ENCODE measurements at places on chromosomes 5 and 9.

DNA sequence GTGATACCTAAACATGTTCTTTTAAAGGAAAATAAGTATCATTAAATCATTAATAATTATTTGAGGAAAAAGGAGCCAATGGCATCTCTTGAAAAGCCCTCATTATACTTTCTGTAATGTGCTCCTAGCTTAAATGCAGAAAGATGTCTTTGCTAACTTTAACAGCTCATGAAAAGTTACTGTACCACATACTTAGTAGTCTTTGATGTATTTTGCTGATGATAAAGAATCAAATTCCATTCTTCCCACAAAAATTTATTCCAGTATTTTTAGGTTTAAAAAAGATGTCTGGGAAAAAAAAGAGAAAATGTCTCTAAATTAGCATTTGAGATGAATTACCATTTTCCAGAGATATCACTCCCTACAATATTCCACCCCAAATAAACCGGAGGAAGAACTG is 112.5 kb downstream of the PPP2R2B start:
- DNase-seq, result no peak

DNA sequence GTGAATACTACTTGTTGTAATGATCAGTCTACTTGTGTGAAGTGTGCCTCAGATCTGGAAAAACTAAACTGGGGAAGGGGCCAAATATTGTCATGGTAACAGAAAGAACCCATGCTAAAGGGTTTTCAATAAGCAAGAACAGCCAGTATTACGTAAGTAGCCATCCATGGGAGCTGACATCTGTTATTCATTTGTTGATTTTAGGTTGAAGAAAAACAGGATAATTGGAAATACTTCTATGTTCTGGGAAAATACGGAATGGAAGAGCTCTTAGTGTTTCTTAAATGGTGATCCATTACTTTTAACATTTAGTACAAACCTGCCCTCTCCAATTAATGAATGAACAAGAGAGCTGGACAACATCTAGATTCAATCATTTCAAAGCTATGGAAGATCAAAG is 485.8 kb downstream of the NTRK2 start:
- DNase-seq, result no peak

DNA sequence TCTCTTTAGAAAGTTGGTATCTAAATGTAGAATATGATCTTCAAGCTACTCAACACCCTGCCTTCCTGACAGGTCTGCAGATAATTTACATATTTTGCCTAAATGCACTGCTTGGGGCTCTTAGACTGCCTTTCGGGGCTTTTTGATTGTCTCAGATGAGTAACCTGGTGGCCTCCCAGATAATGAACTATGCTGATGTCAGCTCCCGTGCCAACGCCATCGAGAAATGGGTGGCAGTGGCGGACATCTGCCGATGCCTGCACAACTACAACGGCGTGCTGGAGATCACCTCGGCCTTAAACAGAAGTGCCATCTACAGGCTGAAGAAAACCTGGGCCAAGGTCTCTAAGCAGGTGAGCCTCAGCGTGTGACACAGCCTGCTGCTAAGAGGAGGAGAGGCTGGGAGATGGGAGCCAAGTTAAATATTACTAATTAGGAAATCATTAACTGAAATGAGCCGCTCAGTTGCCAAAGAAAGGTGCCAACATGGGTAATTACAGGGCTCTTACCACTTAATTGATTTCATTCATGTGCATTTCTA is 20.8 kb upstream of the CKMT2 start:
- no peak for DNase-seq

GRCh38 chr5:124761010-124761409 is 14.6 kb upstream of the ZNF608 start:
- no peak for DNase-seq

- DNase-seq, result no peak
These were observed 292.5 kb downstream of the PARP8 start for GRCh38 chr5:50958852-50959457.

DNA sequence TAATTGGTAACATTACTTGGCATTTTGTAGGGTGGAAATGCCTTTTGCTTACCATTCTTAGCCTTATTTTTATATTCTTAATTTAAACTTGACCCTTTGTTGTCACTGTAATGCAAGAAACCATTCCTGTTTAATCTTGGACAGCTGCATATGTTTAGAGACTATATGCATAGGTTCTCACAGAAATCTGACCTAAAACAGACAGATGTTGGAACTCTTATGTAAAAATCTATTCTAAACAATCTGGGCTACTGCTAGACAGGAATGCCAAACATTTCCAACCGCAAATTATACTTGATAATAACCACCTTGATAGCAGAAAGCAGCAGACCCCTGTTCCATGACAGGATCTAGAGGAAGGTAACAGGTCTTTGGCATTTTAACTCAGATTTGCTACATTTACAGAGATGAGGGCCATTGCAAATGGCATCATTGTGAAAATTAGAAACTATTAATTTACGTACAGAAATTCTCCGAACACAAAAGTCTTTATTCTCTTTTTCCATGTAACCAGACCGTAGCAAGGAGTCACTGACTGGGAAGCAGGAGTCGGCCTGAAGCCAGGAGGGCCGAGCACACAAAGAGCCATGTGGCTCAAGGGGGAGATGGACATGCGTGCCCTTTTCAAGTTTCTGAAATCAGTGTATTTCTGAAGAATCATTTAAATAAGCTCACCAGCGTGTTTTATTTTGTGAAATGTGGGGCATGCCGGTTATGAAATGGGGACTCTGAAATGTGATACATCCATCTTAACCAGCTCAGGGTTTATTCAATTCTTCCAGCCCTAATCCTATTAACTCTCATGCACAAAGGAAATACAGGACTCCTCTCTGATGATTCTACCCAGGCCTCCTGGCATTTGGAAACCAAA is 139.3 kb downstream of the AOPEP start:
- DNase-seq, result no peak

- no peak for DNase-seq
These were observed 71.4 kb downstream of the DCP2 start for GRCh38 chr5:113047733-113048652.

- no peak for DNase-seq
These were observed 135.4 kb downstream of the RGS3 start for GRCh38 chr9:113598883-113599282.

DNA sequence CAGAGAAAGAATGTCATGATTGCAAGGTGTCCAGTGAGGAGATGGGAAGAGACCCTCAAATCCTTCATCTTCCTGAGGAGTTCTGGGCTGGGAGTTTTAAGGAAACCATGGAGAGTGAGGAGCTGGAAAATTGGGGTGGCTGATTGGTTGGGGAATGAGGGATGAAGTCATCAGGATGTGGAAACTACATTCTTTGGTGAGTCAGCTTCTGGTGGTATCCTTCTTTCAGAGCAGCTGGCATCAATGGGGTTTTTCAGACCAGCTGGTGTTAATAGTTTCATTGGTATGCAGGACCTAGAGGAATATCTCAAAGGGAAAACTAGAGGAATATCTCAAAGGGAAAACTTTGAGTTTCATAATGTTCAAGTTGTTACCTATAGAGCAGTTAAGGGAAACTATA is 45.2 kb downstream of the RNF180 start:
- no peak for DNase-seq

- no peak for DNase-seq
These were observed 550 bp upstream of the TMEM245 start for GRCh38 chr9:109120204-109120789.

DNA sequence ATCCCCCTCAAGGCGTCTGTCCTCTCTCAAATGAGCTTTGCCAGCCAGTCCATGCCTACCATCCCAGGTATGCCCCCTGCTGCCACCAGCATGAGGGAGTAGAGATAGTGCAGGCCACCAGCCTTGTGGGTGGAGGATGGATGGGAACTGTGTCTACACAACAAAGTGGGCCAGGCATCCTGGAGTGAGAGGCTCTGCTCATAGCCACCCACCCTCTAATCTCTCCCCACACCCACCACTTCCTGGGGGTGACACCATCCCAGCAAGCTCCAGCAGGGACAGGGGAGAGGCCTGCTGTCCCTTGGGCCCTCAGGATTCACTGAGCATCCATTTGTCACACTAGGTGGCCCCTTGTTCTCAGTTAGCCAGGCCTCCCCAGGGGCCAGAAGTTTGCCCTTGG is 25.5 kb upstream of the FOXI1 start:
- no peak for DNase-seq

GRCh38 chr5:10195301-10195700 is 54.4 kb downstream of the ATPSCKMT start:
- DNase-seq, result no peak

DNA sequence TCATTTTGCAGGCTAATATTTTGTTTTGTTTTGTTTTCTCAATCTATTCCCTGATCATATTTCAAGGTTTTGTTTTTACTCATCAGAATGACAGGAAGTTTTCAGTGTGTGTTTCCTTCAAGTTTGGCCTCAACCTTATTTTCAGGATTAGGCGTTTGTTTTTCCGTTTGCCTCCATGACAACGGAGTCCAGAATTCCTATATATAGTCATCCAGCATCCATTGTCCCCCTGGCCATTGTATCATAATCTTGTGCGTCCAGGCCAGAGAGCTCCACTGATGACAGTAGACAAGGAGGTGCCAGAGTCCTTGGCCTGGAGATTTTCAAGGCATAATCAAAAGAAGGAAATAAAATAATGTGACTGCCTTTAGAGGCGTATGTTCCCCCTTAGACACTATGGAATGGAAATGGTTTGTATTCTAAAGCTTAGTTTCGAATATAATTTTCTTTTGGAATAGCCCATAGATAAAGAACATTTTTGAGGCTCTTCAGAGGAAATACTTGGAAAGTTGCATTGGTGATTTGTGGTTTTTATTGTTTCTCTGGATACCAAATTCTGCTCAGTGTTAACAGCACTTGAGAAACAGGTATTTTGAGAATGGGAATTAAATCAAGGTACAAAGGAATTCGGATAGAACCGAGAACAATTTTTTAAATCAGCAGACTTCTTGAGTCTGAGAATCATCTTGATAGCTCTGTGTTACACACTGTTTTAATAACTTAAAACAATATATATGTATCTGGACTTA is 99.8 kb downstream of the ZNF462 start:
- DNase-seq, result no peak

DNA sequence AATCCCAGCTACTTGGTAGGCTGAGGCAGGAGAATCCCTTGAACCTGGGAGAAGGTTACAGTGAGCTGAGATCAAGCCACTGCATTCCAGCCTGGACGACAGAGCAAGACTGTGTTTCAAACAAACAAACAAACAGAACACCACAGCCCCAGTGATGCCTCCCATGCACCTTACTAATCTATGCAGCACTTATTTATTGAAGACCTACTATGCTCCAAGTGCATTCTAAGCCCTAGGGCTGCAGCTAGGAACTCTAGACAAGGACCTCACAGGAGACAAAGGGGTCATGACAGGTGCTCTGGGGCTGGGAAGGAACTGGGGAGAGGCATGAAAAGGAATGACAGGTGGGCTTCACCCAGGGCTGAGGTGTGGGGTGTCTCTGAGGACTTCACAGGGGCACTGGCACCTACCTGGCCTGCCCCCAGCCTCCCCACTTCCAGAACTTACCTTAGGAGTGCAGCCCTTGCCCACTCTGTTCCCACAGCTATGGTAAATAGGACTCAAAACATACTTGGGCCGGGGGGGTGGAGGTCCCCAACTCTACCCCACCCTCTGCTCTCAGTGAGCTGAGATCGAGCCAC is 69.4 kb downstream of the C9orf50 start:
- DNase-seq, result no peak

DNA sequence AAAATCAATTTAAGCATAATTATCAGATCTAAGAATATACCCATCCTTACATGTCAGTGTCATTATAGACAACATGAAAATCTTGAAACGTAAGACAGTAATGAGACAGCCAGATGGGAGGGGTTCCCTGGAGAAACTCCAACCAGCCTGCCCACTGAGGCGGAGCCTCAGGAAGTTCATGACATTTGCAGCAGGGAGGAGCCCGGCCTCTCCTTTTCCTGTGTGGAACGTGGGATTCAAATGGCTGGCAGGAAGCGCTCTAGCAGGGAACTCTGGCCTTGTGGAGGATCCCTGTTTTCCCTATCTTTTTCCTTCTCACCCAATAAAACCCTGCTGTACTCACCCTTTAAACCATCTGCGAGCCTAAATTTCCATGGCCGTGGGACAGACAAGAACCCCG is 176.6 kb upstream of the KCNN2 start:
- DNase-seq, result no peak

DNA sequence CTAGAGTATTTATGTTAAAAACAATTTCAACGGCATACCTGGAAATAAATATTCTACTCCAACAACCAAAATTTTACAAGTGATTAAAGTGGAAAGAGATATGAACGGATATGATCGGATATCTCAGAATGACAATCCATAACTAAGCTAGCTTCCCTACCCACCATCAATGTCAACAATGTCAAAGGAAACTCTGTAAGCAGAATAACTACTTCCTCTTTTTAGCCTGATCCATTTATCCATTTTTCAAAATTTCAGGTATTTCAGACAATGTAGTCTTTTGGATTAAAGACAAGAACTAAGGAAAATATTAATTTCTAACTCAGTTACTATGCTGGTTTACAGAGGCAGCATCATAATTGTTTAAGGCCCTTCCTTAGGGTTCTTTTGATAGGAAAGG is 188.7 kb downstream of the DENND1A start:
- DNase-seq, result no peak

DNA sequence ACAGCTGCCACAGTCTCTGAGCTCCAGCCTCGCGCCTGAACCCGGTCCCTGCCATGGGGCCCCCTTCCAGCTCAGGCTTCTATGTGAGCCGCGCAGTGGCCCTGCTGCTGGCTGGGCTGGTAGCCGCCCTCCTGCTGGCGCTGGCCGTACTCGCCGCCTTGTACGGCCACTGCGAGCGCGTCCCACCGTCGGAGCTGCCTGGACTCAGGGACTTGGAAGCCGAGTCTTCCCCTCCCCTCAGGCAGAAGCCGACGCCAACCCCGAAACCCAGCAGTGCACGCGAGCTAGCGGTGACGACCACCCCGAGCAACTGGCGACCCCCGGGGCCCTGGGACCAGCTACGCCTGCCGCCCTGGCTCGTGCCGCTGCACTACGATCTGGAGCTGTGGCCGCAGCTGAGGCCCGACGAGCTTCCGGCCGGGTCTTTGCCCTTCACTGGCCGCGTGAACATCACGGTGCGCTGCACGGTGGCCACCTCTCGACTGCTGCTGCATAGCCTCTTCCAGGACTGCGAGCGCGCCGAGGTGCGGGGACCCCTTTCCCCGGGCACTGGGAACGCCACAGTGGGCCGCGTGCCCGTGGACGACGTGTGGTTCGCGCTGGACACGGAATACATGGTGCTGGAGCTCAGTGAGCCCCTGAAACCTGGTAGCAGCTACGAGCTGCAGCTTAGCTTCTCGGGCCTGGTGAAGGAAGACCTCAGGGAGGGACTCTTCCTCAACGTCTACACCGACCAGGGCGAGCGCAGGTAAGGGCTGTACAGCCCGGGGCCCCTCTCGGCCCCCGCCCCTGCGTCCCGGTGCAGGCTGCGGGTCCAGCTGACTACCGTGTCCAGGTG is 509 bp downstream of the LVRN start:
- DNase-seq, result no peak

DNA sequence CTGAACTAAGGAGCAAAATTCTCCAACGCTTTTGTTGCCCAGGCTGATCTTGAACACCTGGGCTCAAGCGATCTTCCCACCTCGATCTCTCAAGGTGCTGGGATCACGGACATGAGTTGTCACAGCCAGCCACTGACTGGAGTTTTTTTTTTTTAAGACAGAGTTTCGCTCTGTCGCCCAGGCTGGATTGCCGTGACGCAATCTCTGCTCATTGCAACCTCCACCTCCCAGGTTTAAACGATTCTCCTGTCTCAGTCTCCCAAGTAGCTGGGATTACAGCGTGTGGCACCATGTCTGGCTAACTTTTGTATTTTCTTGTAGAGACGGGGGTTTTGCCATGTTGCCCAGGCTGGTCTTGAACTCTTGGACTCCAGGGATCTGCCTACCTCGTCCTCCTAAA is 58.2 kb downstream of the EHMT1 start:
- no peak for DNase-seq

GRCh38 chr5:150180241-150181026 is 9.4 kb upstream of the SLC6A7 start:
- no peak for DNase-seq

- DNase-seq, result no peak
These were observed 57.4 kb downstream of the AOPEP start for GRCh38 chr9:94783928-94784327.
